Activated CD4-positive, alpha-beta T cell treated with anti-CD3 and anti-CD28 coated beads, Interleukin-2, amount 50 U/mL, for 24 hours (primary cell): ENCODE measurements at places on chromosomes 2 and 18.

DNA sequence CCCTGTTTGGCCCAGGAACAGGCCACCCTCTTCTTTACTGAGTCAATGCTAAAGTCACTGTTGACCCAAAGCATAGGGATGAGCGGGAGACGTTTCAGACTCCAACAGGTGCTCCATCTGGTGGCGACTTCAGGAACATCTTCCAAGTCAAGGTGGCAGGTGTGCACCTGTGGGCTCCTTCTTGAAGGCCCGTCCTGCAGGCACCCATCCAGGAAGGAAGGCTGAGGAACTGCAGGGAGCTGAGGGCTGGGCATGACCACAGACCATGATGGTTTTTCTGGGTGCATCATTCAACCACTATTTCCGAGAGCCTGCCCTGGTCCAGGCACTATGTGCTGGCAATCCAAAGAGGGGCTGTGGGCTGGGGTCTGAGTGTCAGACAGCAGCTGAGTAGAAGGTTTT, 142.8 kb downstream of the NDUFA10 start:
- DNase-seq, result peak; percentile 54

- no peak for DNase-seq
These were observed 1943.8 kb upstream of the PIK3C3 start for GRCh38 chr18:40011201-40011600.

DNA sequence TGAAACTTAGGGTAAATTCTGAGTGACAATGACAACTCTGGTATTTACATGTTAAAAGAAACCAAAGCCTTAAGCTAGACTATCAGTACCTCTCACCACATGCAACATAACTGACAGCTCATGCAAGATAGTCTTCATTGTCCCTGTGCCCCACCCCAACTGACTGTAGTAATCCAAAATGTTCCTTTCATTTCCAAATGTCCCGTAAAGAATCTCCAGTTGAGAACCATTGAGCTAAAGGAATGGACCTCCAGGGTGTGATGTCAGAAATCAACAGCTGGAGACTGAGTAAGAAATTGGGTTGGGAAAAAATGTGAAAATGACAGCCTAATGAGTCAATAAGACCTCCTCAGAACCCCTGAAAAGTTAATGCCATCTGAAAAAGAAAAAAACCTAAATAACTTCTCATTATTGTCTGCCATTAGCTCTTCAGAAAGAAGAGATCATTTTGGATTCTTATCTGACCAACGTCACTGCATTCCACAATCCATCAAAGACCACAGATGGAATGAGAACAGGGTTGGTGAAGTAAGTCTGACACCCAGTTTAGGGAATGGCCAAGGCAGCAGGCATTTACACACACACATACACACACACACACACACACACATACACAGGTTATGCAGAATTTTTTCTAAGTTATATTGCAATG, 51.7 kb upstream of the ACVR2A start:
- no peak for DNase-seq

DNA sequence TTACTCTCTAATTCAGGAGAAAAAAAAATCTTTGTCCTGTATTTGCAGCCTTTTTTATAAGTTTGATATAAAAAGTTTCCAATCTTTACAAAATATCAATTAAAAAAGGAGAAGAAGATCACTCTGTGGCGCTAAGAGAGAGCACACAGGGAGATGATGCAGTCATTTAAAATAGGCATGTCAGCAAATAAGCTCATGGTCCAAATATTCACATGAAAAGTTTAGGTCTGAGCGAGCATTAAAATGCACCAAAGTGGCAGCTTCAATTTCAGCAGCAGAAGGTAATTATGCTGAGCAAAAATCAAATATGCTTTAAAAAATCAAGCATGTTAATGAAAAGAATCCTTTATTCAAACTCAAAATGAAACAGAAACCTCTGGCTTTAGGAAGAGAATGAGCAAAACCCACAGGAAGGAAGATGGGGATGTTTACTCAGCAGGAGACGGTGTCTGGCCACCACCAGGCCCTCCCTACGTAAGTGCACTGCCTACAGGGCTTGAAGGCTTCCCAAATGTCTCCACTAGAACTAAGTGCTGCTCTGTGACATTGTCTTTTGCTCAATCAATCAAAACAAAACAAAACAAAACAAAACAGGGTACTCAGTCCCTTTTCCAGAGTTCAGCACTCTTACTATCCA, 120.4 kb downstream of the L3MBTL4 start:
- DNase-seq, result no peak

- DNase-seq, result no peak
These were observed 102.8 kb upstream of the TTN start for GRCh38 chr2:178910005-178910404.

GRCh38 chr2:30456579-30456978, 9.5 kb downstream of the LCLAT1 start:
- no peak for DNase-seq

DNA sequence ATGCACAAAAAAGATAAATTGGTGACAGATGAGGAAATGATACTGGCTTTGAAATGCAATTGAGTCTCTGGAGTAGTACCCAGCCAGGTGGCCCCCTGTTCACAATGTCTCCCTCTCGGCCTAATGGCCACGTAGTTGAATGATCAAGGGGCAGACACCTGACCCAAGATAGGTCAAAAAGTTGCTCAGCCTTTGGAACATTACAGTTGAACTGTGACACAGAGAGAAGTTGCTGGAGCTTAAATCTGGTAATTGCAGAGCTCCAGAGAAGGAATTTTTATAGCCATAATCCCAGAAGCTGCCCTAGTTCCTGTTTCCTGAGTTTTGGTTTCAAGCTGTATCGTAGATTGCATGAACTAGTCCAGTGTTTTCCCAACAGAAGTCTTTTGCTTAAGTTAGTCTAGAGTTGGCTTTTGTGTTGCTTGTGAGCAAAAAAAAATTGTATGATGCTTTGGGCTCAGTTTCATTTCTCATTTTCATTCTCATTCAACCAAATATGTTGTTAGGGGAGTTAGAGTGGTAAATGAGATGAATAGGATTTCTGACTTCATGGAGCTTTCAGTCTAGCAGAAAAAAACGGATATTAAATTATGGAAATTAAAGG, 117.9 kb downstream of the CSRNP3 start:
- no peak for DNase-seq

DNA sequence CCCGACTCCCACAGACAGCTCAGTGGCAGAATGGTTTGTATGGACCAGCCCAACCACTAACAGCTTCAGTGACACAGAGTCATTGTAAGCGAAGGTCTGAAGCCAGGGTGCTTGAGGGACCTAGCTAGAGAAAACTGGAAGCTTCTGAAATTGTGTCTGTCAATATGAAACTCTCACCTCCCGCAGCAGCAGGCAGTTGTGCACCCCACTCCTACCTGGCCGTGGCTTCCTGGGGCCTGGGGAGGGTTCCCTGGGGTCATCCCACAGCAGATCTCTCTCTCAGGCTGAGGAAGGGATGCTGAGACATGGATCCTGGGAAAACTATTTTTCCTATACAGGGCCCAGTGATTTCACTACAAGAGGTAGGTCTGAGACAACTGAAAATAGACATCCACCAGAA, 229.5 kb downstream of the TFCP2L1 start:
- DNase-seq, result no peak

- no peak for DNase-seq
These were observed 9.9 kb downstream of the AQP12B start for GRCh38 chr2:240672701-240673190.

DNA sequence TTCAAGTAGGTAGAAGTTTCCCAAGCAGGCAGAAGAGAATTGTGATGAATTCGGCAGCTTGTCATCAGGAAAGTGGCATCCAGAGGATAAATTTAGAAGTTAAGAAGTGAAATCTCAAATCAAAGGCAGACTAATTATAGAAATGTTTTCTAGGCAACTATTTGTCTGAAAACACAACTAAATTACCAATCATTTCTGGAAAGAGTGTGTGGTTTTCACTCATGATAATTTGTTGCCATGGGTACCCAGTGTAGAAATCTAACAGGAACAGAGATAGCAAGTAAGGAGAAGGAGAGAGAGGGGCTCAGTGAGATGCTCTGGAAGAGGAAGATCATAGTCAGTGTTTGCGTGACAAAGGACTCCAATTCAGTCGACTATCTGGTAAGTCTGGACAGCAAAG, 208.1 kb downstream of the NCKAP5 start:
- no peak for DNase-seq

- no peak for DNase-seq
These were observed 721 bp downstream of the FHOD3 start for GRCh38 chr18:36298126-36298741.

GRCh38 chr18:29436459-29436858, 1259.5 kb upstream of the CDH2 start:
- no peak for DNase-seq

- no peak for DNase-seq
These were observed 12.0 kb upstream of the PAX3 start for GRCh38 chr2:222310747-222311318.

DNA sequence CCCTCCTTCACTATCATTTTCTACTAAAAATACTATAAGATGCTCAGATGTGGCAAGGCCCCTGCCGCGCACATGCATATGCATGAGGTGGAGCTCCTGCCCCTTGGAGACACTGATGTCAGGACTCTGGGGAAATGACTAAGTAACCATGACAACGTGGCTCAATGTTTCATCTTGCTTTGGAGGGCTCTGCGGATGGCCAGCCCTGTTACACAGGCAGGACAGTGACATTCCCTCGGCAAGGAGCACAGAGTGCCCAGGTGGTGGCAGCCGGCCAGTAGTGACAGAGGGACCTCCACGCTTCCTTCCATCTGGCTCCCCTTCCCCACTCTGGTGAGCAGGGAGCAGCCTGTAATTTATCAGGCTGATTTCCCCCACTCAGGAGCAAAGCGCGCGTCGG, 364.1 kb downstream of the SS18 start:
- no peak for DNase-seq

DNA sequence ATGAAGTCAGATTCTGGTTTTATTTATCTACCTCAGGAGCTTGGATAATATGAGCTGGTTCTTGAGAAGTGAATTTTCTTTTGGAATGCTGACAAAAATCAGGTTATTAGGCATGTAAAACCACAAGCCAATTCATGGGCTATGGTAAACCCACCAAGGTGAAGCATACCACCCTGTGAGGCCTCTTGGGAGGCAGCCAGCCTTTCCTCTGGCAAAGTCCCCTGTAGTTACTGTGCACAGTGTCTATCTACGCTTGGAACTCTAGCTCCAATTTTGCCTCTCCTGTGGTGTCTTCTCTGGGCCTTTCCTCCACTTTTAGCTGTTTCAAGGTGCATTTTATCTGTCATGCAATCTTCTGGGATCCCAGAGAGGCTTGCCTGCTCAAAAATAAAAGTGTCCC, 242.7 kb upstream of the ZSWIM2 start:
- DNase-seq, result no peak

DNA sequence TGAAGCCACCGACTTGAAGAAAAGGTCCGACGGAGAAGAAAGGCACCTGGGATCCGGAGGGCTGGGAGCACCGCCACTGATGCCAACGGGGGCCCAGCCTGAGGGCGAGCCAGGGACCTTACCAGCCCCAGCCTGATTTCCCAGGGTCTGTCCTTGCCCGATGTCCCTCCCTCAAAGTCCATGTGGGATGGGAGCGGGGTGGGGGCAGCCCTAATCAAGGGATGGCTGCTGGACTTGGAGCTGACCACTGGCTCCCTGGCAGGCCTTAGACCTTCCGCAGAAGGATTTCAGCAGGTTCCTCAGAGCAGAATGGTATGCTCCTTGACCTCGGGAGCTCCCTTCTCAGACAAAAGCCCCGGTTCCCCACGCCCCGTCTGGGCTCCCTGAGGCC, 99.6 kb downstream of the ZFP36L2 start:
- no peak for DNase-seq

- DNase-seq, result no peak
These were observed 161.6 kb downstream of the PTH2R start for GRCh38 chr2:208568203-208568602.

- no peak for DNase-seq
These were observed 215.2 kb downstream of the GULP1 start for GRCh38 chr2:188506843-188507242.

- DNase-seq, result no peak
These were observed 8.3 kb upstream of the MRPL33 start for GRCh38 chr2:27762951-27763906.

- no peak for DNase-seq
These were observed 57.7 kb upstream of the SEMA4C start for GRCh38 chr2:96927405-96928171.

DNA sequence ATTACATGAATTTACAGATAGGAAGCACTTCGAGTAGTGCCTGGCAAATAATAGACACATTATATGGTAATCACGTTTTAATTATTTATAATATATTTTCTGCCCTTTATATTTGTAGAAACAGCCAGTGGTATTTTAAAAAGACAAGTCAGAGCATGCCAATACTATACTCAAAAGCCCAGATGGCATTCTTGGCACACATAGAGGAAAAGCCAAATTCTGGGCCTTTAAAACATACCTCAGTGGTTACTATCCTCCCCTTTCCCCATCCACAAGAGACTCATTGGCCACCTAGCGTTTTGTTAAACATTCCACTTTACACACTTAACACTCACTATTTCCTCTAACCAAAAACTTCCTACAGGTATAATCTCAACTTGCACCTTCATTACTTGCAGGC, 63.3 kb upstream of the ZNF804A start:
- no peak for DNase-seq

DNA sequence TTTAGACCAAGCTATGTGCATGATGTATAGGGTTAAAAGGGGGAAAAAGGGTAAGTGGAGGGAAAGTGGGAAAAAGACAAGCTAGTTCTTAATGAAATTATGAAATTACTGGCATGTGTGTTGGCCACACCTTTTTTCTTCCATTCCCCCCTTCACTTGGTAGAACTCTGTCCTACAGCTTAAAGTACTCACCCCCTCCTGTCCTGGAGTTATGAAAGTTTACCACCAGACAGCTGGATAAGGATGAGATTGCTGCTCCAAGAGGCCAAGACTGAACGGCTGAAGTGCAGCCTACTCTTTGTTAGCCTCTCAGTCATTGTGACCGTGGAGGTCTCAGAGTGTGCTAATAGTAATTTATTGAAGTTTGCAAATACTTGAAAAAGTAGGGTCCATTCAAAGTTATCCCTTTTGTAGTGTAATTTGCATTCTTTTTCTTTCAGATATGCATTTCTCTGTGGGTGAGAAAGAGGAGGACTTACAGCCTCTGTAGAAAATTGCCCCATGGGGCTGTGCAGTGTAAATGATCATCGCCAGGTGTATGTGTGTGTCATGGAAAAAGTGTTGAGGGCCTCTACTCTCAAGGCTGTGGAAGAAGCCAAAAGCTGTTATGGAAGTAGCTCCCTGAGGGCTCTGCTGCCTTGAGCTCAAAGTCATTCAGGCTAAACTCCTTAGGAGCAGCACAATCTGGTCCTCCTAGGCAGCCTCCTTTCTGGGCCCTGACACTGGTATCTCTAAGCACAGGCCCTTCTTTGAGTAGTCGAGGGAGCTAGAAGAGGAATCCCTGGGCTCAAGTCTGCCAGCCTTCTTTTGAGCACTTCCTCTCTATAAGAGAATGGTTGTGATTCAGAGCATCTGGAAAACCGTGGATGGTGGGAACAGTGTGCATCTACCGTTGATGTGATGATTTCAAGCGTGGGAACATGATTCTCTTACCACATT, 46.2 kb downstream of the LHCGR start:
- no peak for DNase-seq

GRCh38 chr2:182740701-182741100, 24.6 kb downstream of the DNAJC10 start:
- DNase-seq, result no peak

GRCh38 chr2:172039011-172039704, 39.4 kb downstream of the METAP1D start:
- no peak for DNase-seq

- DNase-seq, result no peak
These were observed 159.4 kb upstream of the TWIST2 start for GRCh38 chr2:238688193-238689153.
